ENCODE measurements at places on chromosomes 7 and 10.
A peak's percentile ranks its signal among the peaks of the same experiment; 100 is the strongest.

DNA sequence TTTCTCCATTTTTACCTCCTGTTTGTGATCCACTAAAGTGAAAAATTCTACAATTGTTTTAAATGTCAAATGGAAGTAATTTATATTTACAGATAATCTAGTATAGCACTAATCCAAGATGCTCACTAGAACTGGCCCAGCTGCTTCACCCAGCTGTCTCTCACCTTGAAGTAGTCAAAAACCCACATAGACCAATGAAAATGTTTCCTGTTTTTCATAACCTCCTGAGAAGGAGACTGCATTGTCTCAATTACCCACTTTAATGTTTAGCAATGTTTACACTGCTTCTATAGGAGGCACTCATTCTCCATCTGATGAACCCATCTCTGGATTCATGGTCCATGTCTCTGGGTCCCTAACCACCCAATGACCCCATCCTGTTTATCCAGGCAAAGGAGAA is 56.1 kb upstream of the ADO start:
- DNase-seq: no peak
- no peaks in the 10 kb centered on the region for H3K27me3 ChIP-seq
- no peak overlapping the region for H3K4me3 ChIP-seq
- H3K4me1 ChIP-seq: peaks cover 13% of the 10 kb centered on the region

DNA sequence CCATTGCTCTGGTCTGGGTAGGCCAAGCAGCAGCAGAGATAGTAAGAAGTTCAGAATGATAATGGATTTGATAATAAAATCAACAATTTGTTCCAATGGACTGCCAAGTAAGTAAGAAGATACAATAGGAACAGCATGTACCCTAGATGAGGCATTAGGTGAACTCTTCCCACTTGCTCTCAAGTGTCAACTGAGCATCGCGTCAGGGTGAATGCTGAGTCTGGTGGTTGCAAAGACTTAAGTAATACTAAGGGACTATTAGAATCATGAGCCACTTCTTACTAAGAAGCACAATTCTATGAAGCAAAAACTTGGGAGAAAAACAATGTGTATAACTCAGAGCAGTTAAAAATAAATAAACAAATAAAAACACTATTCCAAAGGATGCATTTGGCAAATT is 54.5 kb downstream of the LRRN3 start:
- H3K4me1 ChIP-seq: no peaks in the 10 kb centered on the region
- no peak overlapping the region for H3K4me3 ChIP-seq
- no peak overlapping the region for H3K27ac ChIP-seq
- no peaks in the 10 kb centered on the region for H3K27me3 ChIP-seq
- H3K36me3 ChIP-seq: no peaks in the 10 kb centered on the region

GRCh38 chr10:92052741-92053140 is 129.2 kb downstream of the BTAF1 start:
- peaks cover 9% of the 10 kb centered on the region for H3K4me1 ChIP-seq
- no peak overlapping the region for H3K4me3 ChIP-seq
- no peak for DNase-seq
- no peak overlapping the region for H3K27ac ChIP-seq
- no peaks in the 10 kb centered on the region for H3K36me3 ChIP-seq

DNA sequence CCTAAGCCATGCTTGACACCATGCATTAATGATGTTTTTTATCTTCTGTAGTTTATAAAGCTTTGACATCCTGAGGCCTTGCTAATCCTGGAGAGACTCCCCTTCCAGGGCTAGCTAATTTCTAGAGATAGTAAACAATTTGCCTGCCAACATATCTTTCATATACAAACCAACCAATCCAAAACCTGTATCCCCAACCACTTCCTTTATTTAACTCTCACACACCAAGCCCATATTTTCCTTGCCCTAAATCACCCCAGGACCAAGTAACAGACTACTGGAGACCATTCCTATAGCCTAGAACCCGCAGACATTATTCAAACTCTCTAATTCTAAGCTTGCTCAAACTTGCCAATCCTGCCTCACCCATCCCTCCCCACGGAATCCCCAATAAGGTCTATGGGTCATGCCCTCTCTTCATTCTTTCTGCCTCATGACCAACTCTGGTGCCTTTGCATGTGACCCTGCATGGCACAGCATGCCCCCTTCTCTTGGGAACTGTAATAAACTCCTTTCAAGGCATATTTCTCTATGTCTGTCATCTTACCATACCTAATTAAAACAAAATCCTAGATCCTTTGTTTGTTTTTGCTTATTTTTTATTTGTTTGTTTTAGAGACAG is 116.6 kb upstream of the CACUL1 start:
- no peak overlapping the region for H3K4me3 ChIP-seq
- H3K36me3 ChIP-seq: no peaks in the 10 kb centered on the region
- H3K4me1 ChIP-seq: no peaks in the 10 kb centered on the region
- DNase-seq: no peak
- no peak overlapping the region for H3K27ac ChIP-seq

GRCh38 chr10:77350711-77351119 is 286.9 kb downstream of the KCNMA1 start:
- H3K4me1 ChIP-seq: no peaks in the 10 kb centered on the region
- no peaks in the 10 kb centered on the region for H3K27me3 ChIP-seq

- H3K4me1 ChIP-seq: peaks cover 16% of the 10 kb centered on the region
- no peak overlapping the region for H3K4me3 ChIP-seq
- H3K36me3 ChIP-seq: peaks cover 34% of the 10 kb centered on the region
- no peak overlapping the region for H3K27ac ChIP-seq
- no peak for DNase-seq
These were observed 2.1 kb upstream of the PPIA start for GRCh38 chr7:44794331-44794730.

GRCh38 chr7:47759056-47759706 is 177.3 kb upstream of the TNS3 start:
- H3K27ac ChIP-seq: no peak overlapping the region
- no peaks in the 10 kb centered on the region for H3K36me3 ChIP-seq
- no peaks in the 10 kb centered on the region for H3K27me3 ChIP-seq
- H3K4me3 ChIP-seq: no peak overlapping the region
- no peaks in the 10 kb centered on the region for H3K4me1 ChIP-seq
- no peak for DNase-seq

DNA sequence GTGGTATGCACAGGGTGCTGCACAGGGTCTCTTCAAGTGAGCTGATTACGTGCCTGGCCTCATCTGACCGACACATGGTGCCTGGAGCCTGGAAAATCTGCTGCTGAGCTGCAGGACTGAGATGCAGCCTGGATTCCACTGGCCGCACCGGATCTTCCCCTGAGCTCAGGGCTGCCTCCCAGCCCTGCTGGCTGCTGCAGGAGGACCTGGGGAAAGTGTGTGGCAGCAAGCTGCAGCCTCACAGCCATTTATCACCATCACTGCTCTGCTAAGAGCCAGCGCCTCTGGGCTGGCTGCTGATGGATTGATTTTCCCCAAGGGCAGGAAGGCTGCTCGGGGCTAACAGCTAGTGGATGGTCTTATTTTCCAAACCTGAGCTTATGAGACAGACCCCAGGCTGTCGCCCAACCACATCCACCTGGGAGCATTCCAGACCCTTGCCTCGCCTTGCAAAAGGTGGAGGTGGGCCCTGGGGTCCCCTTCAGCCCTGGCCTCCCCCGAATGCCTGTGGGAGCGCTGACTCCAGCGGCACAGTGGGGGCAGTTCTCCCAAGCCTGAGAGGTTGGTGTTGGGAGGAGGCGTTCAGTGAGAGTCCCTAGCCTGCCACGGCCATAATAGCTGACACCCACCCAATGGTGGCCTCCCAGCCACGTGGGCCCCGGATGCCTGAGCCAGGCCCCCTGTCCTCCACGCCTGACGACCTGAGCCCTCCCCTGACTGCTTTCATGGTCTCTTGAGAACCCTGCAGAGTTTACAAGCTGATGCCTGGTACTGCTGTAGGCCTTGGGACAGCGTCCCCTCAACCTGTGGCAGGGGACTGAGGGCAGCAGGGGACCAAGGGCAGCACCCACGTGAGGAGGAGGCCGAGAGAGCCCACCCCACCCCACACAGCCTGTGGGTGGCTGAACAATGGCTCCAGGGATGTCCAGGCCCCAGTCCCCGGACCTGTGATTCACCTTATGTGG is 38.2 kb downstream of the STK32C start:
- H3K36me3 ChIP-seq: no peaks in the 10 kb centered on the region
- no peaks in the 10 kb centered on the region for H3K27me3 ChIP-seq
- H3K4me3 ChIP-seq: no peak overlapping the region
- no peak overlapping the region for H3K27ac ChIP-seq
- H3K4me1 ChIP-seq: peaks cover 17% of the 10 kb centered on the region
- no peak for DNase-seq

GRCh38 chr10:79347894-79348639 is 798 bp downstream of the PPIF start:
- no peaks in the 10 kb centered on the region for H3K27me3 ChIP-seq
- DNase-seq: peak; percentile 70
- H3K36me3 ChIP-seq: peaks cover 43% of the 10 kb centered on the region
- peak overlapping the region; percentile 96 for H3K27ac ChIP-seq
- peak overlapping the region; percentile 84 for H3K4me3 ChIP-seq
- peaks cover 41% of the 10 kb centered on the region for H3K4me1 ChIP-seq

DNA sequence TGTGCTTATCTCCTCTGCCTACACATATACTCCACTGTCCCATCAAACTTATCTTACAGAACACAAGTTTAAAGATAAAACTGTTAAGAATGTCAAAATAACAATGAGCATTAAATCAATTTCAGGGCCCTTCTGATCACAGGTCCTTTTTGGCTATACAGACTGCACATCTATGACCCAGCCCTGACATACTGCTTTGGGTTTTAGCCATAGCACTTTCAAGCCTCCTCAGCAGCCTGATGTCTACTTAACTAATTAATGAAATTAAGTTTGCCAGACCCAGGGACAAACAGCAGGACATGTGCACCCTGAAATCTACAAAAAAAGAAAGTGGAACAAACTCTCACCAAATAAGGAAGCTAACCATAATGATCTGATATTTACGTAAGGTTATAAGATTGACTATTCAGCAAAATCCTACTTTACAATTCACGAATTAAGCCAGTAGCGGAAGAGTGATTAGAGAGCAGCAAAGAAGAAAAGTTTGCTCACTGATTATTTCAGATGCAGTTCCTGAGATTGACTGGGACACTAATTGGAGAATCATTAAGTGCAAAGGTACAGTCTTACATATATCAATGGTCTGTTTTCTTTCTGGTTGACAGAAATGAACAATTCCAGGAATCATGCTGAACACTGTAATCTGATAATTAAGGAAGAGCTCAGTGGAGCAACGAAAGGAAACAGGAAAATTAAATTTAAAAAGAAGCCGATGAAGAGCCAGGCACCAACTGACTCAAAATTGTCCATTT is 669.3 kb upstream of the LRRN3 start:
- no peak overlapping the region for H3K27ac ChIP-seq
- DNase-seq: no peak
- H3K36me3 ChIP-seq: peaks cover 4% of the 10 kb centered on the region
- no peaks in the 10 kb centered on the region for H3K27me3 ChIP-seq

GRCh38 chr7:135879233-135879632 is 97.9 kb downstream of the MTPN start:
- H3K27ac ChIP-seq: no peak overlapping the region
- DNase-seq: no peak
- no peak overlapping the region for H3K4me3 ChIP-seq
- peaks cover 19% of the 10 kb centered on the region for H3K27me3 ChIP-seq
- H3K36me3 ChIP-seq: no peaks in the 10 kb centered on the region

DNA sequence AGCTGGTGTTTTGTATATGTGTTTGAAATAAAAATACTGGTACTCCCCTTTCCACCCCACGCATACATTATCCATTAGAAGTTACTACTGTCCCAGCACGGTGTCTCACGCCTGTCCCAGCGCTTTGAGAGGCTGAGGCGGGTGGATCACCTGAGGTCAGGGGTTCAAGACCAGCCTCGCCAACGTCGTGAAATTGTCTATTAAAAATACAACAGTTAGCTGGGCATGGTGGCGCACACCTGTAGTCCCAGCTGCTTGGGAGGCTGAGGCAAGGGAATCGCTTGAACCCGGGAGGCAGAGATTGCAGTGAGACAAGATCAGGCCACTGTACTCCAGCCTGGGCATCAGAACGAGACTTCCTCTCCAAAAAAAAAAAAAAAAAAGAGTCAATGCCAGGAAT is 2.7 kb downstream of the HBP1 start:
- peak overlapping the region; percentile 97 for H3K4me3 ChIP-seq
- peaks cover 47% of the 10 kb centered on the region for H3K4me1 ChIP-seq
- no peak for DNase-seq

DNA sequence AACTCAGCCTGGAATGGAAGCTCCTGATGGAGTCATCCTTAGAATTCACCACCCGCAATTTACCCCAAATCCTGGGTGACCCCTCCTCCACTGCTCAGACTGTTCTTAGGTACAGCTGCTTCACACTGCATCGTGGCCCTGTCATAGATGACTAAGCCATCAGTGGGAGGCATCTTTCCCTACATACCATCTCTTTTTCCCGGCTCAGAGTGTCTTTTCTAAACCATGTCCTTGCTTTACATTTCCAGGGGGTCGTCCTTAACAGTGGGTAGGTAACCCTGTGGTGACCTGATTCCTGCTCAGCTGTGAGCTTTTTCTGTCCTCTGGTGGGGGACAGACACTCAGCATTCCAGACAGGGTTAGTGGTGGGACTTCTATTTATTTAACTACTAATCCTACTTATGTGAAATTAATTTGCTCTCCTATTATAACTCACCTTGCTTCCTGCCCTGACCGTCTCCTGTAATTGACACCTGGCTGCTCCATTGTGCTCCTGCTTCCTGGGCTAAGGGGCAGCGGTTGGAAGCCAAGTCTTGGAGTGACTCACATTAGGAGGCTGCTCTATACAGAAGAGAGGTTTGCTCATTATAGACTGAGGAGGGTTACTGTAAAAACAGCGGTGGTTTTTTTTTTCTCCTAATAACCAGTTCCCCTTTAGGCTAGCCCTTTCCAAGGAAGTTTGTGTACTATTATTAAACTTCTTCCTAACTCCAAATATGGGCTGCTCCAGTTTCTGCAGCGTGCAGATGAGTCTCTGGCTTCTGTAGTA is 40.6 kb downstream of the PYROXD2 start:
- H3K36me3 ChIP-seq: no peaks in the 10 kb centered on the region
- DNase-seq: no peak
- peak overlapping the region; percentile 9 for H3K27ac ChIP-seq
- H3K4me1 ChIP-seq: no peaks in the 10 kb centered on the region
- no peak overlapping the region for H3K4me3 ChIP-seq
- H3K27me3 ChIP-seq: peaks cover 43% of the 10 kb centered on the region

GRCh38 chr7:36971515-36972139 is 247.3 kb upstream of the AOAH start:
- H3K27me3 ChIP-seq: no peaks in the 10 kb centered on the region
- peak overlapping the region; percentile 91 for H3K27ac ChIP-seq
- no peaks in the 10 kb centered on the region for H3K36me3 ChIP-seq

DNA sequence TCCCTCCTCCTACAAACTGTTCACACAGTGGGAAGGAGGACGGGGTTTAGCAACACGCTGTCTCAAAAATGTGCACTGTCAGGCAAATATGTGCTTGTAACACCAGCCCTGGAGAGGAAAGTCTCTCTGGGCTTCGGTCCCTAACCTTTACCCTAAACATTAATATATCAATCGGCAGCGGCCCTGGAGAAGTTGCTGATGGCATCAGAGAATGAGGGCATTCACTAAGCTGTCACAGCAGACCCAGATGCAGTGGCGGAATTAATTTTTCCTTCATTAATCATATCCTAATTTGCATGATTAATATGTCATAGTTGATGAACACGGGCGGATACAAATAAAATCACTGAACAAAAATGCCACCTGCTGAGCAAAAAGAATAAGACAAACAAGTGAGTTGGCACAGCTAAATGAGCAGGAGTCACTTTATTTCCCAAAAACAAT is 45.2 kb upstream of the INSIG1 start:
- no peaks in the 10 kb centered on the region for H3K36me3 ChIP-seq
- H3K27ac ChIP-seq: no peak overlapping the region
- no peak overlapping the region for H3K4me3 ChIP-seq
- H3K4me1 ChIP-seq: no peaks in the 10 kb centered on the region

GRCh38 chr7:150716939-150717338 is 526 bp downstream of the GIMAP1 start:
- peak overlapping the region; percentile 86 for H3K4me3 ChIP-seq
- peaks cover 55% of the 10 kb centered on the region for H3K4me1 ChIP-seq
- no peak for DNase-seq
- H3K36me3 ChIP-seq: peaks cover 49% of the 10 kb centered on the region
